ENCODE measurements at places on chromosomes 12 and 14.

DNA sequence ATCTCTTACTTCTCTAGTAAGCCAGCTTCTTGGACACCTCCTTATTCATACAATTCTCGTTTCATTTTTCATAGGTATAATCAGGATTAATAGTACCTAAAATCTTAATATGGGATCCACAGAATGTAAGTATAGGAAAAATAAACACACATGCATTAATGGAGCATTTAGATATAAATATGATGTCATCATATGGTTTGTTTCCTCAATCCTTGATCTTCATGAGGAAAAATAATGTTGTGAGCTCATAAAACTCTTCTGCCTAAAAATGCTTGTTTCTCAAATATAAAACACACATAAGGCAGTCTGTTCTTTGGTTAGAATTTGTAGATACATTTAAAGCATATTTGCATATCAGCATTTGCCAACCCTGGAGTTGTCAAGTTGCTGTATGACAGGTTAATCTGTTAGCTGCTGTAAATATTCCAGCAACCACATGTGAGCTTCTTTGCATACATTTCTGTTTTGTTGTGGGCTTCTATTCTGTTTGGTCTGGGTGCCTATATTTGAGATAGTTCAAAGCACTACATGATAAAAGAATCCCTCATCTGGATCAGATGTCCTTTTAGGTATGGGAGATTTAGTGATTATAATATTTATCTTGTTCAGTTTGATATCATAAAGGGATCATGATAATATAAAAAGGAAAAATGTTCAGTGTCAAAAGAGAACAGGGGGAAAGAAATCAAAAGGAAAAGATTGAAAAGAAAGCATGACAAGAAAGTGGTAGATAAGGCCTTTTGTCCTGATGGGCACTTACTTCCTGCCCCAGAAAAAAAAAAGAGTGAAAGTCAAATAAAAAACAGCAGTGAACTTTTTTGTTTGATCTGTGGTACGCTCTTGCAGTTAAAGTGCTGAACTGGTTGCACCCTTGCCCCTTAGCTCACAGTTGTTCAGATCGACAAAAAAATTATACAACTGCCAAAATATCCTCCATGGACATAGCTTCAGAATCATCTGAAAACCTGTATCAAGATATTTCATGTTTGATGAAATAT, 68.6 kb downstream of the ACSS3 start:
- DNase-seq = no peak

GRCh38 chr12:40511341-40511740, 180.9 kb upstream of the CNTN1 start:
- DNase-seq = no peak

DNA sequence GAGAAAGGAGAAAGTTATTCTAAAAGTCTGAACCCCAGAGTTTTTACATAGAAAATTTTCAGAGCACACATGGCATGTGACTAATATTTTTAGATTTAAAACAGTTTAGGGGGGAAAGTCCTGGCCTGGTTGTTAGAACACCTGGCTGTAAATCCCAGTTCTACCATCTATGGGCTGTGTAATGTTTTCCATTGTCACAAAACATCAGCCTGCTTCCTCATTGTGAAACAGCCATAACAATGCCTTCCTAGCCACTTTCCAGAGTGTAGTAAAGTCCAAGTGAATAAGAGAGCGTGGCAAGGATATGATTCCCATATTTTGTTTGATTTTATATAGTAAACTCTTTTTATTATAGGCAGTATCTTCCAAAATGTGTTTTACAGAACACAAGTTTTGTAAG, 310.0 kb upstream of the DCN start:
- DNase-seq = no peak

- DNase-seq = no peak
These were observed 1.5 kb downstream of the CRACR2A start for GRCh38 chr12:3751151-3752095.

DNA sequence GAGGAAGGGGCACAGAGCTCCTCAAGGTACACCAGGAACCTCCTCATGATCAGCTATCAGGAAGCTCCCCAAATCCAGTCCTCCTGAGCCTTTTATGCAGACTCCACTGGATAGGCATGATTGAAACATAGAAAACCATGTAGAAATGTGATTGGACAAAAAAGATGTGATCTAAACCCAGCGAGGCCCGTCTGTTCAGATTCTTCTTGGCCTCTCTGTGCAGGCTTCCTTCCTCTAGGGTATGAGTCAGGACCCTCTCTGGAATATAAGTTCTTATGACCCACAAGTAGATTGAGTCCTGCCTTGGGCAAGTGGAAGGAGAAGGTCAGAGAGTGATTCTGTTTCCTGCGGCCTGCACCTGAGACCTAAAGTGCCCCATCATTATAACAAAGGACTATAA, 166.3 kb downstream of the PHLDA1 start:
- DNase-seq = no peak

DNA sequence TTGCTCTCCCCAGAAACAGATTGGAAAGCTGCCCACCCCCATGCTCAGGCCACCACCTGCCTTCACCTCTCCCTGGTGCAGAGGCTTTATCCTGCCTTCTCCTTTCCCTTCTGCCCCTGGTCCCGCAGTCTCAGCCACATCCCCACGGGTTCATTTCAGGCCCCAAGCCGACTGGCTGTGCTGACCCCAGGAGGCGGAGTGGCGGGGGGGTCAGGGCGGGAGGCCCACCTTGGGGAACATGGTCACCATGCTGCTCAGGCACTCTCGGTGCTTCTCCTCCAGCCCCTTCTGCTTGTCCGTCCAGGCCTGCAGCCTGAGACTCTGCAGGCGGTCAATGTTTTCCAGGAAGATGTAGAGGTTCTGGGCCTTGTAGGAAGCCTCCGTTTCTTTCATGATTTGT, 6.9 kb downstream of the FAM186B start:
- no peak for DNase-seq

Data from NCI-H1436 (cell line).